ENCODE measurements at places on chromosomes 16 and 17.

GRCh38 chr16:5058476-5058875 lies 7.3 kb downstream of the C16orf89 start:
- no peak for DNase-seq

DNA sequence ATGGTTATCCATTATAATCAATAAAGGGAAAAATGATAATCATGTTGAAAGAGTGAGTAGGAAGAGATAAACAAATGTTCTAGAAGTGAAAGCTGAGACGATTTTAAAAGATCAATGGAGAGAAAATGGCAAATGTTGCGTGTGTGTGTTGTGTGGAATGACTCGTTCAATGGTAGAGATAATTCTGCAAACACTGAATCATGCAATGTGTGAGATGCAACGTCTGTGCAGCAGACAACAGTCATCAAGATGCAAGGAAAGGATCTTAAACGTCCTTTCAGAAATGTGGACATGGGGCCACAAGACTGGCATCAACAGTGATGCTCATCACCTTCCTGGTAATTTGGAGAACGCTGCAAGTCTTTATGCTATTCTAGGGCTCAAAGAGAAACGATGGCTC lies 124.4 kb downstream of the CDYL2 start:
- no peak for DNase-seq

- DNase-seq, result no peak
These were observed 33.4 kb downstream of the CDK5R1 start for GRCh38 chr17:32520104-32520701.

DNA sequence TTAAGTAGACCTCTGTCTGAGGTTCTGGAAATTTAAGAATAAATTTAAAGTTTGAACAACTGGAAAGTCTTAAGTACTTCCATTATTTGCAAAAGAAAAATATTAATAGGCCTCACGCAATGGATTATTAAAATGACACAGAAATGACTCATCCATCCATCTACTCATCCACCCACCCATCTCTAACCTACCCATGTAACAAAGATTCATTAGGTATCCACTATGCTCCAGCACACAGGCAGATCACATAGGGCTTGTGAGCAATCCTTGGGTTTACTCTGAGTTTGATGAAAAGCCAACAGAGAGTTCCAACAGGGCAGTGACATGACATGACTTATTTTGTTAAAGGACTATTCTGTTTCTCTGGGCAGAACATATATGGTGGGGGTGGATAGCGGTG lies 93.3 kb downstream of the HELZ start:
- DNase-seq, result no peak

DNA sequence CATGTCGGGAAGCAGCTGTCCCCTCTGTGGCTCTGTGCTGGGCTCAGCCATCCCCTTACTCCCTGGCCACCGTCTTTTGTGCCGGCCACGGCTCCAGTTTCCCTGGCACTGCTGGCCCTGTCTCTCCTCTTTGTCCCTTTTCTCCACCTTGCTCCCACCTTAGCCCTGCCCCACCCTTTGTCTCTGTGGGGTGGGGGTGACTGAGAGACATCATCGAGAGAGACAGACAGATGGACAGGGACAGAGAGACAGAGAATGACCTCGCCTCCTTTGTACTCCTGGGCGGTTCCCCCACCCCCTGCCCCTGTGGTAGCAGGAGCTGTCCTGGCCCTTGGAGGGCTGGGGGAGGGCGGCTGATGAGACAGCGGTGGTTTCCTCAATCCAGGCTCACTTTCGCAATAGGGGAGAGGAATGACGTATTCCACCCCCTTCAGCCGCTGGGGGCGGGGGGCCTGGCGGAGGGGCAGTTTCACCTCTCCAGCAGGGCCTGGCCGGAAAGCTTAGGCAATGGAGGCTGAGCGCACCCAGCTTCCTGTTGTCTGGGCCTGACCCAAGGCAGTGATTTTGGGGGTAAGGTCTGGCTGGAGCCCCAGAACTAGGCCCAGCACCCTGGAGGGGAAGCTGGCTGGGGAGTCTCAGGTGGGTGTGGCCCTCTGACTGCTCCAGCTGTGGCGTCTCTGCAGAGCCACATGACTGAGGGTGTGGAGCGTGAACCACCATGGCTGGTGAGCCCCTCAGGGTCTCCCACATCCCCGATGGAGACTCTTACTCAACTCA lies 7.3 kb downstream of the FMNL1 start:
- peak; percentile 67 for DNase-seq

DNA sequence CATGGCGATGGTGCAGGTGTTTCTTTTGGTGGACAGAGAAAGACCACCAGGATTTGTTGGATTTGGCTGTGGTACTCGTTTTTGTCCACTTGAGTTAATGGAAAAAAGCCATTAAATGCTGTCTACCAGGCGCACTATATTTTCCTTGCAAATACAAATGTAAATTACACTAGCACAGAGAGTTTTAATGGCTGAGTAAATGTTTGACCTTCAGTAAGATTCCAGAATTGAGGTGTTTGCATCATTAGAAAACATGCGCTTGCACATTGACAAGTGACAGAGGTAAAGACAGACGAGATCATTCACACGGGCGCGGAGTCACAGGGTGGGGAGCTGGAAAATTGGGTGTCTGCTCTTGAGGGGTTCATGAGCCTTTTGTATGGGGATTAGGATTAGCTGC lies 53.5 kb upstream of the AKTIP start:
- no peak for DNase-seq

DNA sequence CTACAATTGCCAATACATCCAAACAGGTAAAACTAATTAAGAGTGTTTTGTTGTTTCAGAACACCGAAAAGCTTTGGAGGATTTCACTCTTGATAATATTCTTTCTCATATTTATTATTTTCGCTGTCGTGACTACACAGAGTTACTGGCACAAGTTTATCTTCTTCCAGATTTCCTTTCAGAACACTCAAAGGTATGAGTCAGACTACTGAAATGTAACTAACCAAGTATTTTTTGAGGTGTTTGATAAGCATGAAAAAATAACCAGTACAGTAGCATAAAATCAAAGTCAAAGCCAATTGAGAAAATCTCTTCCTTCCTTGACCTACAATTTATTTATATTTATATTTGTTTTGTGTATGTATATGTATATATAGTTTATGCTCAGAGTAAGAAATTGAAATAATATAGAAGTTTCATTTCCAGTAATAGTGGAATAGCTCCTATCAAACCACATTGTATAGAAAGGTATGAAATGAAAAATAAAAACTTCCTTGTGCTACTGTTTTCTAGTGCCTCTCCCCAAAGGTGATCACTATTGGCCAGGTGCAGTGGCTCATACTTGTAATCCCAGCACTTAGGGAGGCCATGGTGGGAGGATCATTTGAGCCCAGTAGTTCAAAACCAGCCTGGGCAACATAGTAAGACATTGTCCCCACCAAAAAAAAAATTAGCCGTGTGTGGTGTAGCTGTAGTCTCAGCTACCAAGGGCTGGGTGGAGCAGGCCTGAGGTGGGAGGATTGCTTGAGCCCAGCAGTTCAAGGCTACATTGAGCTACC lies 10.9 kb downstream of the RAD51C start:
- no peak for DNase-seq

DNA sequence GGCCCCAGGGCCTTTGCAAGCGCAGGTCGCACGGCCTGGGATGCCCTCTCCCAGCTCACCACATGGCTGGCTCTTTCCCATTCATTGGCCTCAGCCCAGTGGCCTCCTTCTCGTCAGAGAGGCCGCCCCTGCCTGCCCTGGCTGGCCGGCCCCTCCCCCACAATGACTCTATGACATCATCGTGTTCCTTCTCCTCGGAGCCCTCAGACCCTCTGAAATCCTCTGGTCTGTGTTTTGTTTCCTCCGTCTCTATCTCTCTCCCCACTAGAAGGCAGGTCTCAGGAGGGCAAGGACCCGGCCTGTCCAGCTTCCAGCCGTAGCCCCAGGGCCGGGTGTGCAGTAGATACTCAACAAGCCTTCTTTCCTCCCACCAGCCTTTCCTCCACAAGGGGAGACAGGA lies 164.8 kb upstream of the FOXF1 start:
- DNase-seq, result no peak

DNA sequence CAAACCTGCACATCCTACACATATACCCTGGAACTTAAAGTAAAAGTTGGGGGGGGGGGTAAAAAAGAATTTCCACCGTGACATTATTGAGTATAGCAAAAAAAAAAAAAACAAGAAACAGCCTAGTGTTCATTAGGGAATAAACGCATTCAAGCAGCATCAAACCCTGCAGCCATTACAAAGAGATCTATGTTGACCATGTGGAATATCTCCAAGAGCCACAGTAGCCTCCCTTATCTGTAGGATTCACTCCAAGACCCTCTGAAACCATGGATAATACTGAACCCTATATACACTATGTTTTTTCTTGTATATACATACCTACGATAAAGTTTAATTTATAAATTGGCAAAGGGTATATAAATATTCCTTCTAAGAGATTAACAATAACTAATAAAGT lies 5.6 kb upstream of the BIRC5 start:
- no peak for DNase-seq

DNA sequence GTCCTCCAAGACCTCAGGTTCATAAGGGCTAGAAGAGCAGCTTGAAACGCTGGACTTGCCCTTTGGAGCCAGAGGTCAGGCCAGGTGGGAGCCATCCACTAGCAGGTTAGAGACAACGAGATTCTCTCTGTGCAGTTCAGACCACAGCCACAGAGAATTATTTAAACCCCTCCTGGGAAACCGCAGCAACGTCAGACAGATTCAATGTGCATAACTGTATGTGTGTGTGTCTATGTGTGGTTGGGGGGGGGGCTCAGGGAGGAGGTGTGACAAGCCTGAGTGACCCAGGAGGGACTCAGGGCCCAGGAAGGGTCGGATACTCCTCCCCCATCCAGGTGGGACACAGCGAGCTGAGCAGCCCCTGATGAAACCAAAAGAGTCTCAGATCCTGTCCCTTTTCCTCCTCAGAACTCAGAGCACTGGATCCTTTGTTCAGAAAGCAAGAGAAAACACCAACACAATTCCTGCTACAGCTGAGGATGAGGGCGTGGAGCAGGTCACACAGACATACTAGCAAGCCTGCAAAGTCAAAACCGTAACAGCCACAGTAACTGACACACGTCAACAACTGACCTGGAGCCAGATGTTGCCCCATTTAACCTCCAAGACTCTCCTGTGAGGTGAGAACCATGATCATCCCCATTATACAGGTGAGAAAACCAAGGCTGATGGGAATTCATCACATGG lies 66.8 kb downstream of the XYLT1 start:
- no peak for DNase-seq

DNA sequence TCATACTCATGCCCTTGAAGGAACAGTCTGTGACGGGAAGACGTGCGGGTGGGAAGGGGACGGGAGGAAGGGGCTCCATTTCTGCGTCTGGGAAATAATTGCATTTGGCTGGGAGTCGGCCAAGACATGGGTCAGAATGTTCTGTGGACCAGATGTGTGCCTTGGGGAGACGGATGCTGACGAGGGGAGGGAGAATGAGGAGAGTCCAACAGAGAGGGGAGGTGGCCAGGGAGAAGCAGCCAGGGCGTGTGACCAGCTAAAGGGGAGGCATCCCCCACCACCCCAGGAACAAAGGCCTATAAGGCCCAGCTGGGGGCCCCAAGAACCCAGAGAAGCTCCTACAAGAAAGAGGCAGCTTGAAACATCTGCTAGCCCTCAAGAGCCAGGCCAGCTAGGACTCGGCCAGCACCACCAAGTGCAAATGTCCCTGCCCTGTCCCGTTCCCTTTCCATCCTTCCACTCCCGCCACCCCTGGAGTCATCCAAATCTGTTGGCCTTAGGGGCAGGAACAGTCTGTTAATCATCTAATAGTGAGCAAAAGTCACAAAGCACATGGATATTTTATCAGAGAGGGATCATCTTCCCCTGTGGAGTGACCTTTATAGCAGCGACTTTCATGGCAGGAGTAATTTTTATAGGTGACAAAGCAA lies 42.5 kb upstream of the BCO1 start:
- DNase-seq, result no peak

- no peak for DNase-seq
These were observed 189.7 kb downstream of the XYLT1 start for GRCh38 chr16:17281052-17281451.

GRCh38 chr17:33109336-33110072 lies 117.9 kb downstream of the SPACA3 start:
- no peak for DNase-seq

DNA sequence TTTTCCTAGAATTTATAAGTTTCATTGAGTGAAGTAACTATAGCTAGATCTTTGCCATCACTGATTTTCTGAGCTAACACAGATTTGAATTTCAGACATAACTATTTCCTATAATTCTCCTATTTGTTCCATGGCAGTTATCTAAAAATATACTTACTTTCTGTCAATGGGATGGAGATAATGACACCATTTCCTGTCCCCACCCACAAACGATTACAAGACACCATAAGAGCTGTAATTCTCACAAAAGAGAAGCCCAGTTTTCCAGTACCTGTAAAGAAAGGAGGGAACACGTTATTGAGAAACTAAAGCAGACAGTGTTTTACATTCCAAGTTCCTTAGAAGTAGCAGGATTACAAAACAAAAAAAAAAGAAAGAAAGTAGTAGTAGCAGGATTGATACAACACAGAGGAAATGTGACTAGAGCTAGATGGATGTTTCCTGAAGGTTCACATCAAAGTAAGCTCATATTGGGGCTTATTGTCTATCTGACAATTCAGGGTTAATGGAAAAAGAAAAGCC lies 110.9 kb upstream of the TOB1 start:
- no peak for DNase-seq

- no peak for DNase-seq
These were observed 194.3 kb upstream of the RPL38 start for GRCh38 chr17:74009056-74009625.

GRCh38 chr17:70078994-70079531 lies 4.0 kb downstream of the KCNJ16 start:
- no peak for DNase-seq

GRCh38 chr17:80169784-80170500 lies at the start of gene CARD14:
TSS of gene CARD14 (plus strand) at chr17:80170030. CDS start at chr17:80181439, 11,409 bp downstream.
- no peak for DNase-seq

GRCh38 chr16:12009462-12009861 lies 32.9 kb downstream of the SNX29 start:
- no peak for DNase-seq

- DNase-seq, result no peak
These were observed 376.5 kb downstream of the CDH11 start for GRCh38 chr16:64745258-64745930.

- DNase-seq, result no peak
These were observed 20.9 kb upstream of the ITPRIPL2 start for GRCh38 chr16:19092653-19093410.

- no peak for DNase-seq
These were observed 129.6 kb downstream of the MRM1 start for GRCh38 chr17:36730857-36731490.

- no peak for DNase-seq
These were observed 3.0 kb upstream of the ACTG1 start for GRCh38 chr17:81515530-81516041.
